Right ventricle myocardium superior (tissue), 1 donor: ENCODE measurements at places on chromosomes 12 and 14. TPM values are rescaled to one million over a fixed set of nuclear protein-coding genes. Genes with fewer than 3 reads are reported as not detected.

DNA sequence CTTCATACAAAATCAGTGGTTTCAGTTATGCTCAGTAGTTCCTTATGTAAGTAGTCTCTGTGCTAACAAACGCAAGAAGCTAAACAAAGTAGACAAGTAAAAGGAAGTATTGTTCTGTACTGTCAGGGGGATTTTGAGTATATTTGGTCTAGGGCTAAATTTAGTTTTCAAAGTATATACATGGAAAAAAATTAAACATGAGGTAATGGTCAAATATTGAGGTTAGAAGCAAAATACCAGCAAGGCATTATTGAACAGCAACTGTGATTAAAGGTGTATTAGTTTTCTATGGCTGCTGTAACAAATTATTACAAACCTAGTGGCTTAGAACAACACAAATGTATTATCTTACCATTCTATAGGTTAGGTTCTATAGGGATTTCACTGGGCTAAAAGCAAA is 18.8 kb downstream of the GNG2 start:
- no peak for DNase-seq

Gene BDKRB2
- 1.2 TPM for total RNA-seq

Gene JPH4
- total RNA-seq, result 0.13 TPM

DNA sequence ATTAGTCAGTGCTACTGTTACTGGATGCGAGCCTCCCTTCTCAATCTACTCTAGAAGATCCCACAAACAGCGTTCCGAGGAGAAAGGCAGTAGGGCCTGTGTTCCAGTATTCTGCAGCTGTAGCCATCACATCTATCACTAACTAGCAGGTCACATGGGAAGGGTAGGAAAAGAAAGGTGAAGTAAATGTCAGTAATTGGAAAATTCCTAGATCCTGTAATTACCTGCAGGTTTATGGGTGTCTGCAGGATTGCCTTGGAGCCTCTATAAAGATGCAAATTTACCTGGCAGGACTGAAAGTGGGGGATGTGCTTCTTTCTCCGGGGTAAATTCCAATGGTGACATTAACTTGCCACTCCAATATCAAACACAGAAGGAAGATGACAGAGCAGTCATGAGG is 77.8 kb downstream of the FERMT2 start:
- DNase-seq, result no peak

Gene TMPRSS12
- total RNA-seq, result not detected

Gene AQP6
- total RNA-seq, result not detected

DNA sequence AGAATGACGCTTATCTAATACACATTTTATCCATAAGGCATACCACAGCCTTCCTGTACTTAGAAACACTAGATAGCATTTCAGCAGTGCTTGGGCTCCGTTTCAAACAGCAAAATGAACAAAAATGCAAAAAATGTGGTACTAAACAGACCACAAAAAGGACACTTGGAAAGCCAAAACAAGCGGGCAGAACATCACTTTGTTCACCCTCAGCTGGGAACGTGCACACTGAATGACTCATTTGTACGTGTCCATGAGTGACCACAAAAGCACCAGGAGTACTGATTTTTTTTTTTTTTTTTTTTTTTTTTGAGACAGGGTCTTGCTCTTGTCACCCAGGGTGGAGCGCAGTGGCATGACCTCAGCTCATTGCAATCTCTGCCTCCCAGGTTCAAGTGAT is 8.9 kb upstream of the FOXN3 start:
- no peak for DNase-seq

DNA sequence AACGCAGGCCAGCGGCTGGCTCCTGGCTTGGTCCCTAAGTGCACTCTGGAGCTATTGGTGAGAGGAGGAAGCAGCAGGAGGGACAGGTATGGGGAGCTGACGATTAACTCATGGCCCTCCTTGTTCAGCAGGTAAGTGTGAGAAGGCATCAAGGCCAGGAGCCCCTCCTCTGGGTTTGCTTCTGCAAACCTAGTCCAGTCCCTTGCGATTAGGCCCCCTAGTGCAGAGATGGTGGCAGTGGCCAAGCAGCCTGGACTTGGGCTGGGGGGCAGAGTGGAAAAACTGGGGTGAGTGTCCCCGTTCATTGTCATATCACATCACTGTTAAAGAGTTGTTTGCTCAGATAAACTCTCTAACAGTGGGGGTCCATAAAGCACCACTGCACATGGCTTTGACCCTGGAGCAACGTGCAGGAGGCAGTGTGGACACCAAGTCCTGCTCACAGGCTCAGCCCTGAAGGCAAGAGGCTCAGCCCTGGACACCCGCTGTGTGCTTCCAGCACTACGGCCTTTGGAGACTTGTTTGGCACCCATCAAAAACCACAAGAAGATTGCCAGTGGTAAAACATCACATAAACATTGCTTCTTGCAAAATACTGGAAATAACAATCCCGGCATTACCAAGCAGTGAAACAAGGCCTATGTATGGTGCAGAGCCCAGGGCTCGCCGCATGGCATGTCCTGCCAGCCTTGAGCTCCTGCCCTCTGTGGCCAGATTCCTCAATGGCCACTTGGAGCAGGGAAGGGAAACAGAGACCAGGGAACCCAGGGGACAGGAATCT is 184.3 kb upstream of the RTL1 start:
- DNase-seq, result no peak

- DNase-seq, result no peak
Measured at GRCh38 chr12:69929531-69929930, 104.5 kb downstream of the MYRFL start.

DNA sequence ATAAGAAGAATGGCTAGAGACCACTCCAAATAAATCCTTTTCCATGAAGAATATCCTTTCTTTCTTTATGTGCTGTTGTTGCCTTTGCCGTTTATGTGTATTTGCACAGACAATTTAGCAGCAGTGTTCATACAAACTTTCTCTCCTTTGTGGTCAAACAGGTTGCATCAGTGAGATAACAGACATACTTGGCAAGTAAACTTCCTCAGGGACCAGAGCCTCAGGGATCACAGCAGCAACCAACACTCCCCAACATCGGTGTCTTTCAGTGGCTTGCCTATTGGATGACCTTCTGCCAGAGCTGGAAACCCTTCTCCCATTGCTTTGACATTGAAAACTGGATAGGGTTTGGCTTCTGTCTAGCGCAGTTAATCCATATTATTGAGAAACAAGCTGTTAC is 252.2 kb downstream of the BTG1 start:
- DNase-seq, result no peak

GRCh38 chr14:29458547-29458946 is 469.1 kb downstream of the PRKD1 start:
- no peak for DNase-seq

DNA sequence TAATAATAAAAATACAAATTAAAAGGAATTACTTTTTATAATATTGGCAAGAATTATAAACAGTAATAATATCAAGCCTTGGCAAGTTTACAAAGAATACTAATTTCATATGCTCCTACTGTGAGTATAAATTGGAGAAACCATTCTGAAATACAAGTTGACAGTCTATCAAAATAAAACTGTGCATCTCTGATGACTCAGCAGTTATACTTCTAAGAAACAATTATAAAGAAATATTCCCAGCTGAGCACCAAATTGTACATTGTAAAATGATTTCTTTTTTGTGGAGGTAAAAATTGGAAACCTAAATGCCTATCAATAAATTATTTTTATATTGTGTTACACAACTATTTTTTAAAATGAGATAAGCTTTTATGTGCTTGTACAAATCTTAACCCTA is 35.5 kb upstream of the KCNC2 start:
- DNase-seq, result no peak

Gene SLC25A21
- total RNA-seq, result 0.78 TPM

DNA sequence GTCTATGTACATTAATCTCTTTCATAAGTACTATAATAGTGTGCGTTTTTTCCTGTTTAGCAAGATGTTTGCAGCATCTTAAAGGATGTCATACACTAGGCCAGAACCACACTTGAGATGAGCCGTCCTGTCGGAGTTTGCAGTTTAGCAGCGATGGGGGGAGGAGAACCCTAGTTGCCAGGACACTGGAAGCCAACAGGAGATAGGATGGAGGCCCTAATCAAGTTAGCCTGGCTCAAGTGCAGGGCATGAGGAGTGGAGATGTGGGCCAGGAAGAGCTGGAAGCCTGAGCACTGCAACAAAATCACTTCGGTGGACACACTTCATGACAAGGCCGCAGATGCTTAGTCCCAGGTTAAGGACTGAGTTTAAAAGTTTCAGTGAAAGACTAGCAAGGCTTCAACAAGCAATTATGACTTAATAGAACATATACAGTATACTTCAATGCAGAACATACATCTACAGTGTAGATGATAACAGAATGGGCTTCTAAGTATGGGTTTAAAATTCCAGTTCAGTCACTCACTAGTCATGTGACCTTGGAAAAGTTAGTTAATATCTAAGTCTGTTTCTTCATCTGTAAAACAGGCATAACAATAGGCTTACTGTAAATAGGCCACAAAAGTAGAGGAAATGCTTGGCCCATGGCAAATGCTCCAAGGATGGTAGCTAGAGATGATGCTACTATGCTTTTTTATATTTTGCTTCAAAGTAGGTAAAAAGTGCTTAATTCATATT is 77.1 kb downstream of the PTPN21 start:
- DNase-seq, result no peak
